ENCODE measurements at places on chromosomes 2 and 18.

GRCh38 chr2:204112084-204112770 is 175.7 kb downstream of the ICOS start:
- DNase-seq = no peak

DNA sequence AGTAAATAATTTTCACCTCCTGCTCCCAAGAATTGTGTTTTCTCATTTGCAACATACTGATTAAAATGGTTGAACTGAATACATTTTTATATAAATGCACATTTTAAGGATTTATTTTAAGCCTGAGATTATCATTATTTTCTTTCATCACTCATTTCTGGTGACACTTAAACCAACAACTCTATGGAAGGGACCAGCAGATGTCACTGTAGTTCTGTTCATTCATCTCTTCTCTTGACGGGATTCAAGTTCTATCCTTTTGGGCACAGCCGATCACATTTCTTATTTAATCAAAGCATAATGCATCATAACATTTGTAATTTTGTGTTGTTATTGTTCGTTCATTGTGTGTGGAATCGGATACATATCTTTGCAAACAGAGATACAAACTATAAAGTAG is 417.9 kb downstream of the HRH4 start:
- DNase-seq = no peak

GRCh38 chr2:72423756-72424155 is 276.1 kb upstream of the CYP26B1 start:
- DNase-seq = no peak

DNA sequence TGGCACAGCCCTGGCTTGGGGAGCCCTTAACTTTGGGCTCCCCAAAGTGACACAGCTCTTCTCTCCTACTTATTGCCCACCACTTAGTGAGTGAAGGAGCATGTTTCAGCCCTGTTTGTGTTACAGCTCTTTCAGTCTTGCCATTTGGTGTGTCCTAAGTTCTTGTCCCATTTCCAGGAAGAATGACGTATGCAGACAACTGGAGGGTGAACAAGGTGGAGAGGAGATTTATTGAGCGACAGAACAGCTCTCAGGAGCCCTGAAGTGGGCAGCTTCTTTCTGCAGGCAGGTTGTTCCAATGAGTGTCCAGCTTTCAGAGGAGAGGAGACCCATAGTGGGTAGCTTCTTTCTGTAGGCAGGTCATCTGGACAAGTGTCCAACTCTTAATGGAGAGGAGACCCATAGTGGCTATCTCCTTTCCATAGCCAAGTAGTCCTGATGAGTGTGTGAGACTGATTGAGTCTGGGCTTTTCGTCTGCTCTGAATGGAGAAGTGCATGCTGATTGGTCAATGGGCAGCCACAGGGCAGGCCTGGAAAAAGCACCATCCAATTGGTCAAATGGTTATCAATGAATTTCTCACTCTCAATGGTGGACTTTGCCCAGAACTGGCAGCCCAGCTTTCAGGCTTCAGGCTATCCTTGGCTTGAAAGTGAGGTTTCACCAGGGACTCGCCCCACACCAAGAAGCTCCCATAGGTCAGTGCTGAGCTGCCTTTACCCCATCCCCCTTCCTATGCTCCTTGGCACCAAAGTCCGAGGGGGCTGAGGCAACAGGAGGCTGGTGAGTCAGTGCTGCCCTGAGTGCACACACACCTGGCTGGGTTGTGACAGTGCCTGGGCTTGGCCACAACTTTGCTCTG is 688.2 kb downstream of the NYAP2 start:
- no peak for DNase-seq

- DNase-seq = no peak
These were observed 641.6 kb downstream of the EPHA4 start for GRCh38 chr2:220930271-220931076.

DNA sequence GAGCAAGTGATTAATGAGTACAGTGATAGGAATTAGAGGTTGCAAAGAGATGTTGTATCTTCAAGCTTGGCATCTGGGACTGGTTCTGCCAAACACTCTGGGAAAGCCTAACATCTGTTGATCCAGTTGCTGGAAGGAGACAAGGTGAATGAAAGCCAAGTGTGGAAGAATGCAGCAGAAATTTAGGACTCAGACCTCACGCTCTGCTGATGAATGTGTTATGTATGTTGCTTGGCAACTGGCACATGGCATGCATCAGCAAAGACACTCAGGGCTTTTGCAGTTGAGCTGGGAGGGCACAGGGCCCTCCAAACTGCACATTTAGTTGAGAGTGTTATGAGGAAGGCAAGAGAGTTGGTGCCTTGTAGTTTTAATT is 105.5 kb downstream of the COLEC12 start:
- no peak for DNase-seq

DNA sequence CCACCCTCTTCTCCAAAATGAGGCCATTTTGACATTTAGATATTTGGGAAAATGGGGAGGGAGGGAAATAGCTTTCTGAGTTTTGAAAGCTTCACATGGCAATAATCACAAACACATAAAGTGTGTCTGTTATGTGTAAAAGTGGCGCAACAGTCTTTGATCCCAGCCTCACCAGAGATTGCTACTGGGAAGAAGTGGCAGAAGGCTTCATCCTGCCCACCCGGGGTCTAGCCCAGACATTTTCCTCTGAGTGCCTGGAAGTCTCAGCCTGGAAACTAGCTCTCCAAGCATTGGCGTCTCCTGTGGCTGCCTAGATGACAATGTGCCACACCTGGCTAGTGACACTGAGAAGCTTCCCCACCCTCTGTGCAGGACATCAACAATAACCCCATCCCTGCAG is 1.7 kb upstream of the LBH start:
- no peak for DNase-seq

GRCh38 chr18:8928847-8929780 is 173.4 kb upstream of the NDUFV2 start:
- DNase-seq = no peak

DNA sequence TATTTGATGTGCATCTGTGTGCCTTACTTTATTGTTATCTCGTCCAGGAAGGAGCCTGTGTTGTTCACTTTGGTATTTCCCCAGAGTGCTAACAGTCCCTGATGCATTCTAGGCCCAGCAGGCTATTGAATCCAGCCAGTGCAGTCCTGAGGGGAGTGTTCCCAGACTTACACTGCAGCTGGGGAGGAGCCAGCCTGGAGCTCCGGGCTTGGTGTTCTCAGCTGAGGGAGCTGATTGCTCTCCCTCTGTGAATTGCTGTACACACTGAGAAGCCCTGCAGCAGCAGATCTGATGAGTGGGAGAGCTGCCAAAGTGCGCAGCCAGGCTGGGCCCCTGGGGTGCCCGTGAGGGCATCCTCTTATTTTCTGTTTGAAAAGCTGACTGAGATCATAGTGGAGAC is 159.2 kb downstream of the GALNT3 start:
- DNase-seq = no peak

GRCh38 chr2:121232626-121233265 is 52.3 kb downstream of the TFCP2L1 start:
- DNase-seq = no peak

DNA sequence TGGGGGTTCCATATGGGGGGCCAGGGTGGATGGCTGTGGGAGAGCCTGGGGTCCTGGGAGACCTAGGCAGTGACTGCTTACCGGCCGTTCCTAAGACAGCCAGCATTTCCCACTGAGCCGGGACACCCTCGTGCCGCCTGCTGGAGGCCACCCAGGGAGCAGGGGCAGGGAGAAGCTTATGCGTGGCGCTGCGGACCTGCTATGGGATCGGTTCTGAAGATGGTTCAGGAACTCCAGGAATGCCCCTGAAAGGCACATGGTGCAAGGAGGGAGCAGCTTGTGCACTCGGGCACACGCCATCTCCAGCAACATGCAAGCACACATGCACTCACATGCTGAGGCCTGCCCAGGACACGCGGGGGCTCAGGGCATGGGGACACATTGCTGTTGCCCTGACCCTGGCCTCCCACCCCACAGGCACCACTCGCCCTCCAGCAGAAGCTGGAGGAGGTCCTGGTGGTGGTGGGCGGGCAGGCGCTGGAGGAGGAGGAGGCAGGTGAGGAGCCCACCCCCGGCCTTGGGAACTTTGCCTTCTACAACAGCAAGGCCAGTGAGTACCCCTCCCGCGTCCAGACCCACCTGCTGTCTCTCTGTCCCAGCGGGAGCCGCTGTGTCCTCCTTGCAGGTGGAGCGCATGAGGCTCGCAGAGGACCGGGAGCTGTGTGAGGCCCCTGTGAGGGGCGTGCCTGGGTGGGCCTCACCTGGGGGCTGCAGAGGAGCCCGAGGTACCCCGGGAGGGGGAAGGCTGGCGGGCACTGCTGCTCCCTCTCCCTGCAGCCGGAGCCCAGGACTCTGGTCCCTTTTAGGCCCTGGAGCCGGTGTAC is 4.1 kb downstream of the KLHL30 start:
- DNase-seq = no peak

DNA sequence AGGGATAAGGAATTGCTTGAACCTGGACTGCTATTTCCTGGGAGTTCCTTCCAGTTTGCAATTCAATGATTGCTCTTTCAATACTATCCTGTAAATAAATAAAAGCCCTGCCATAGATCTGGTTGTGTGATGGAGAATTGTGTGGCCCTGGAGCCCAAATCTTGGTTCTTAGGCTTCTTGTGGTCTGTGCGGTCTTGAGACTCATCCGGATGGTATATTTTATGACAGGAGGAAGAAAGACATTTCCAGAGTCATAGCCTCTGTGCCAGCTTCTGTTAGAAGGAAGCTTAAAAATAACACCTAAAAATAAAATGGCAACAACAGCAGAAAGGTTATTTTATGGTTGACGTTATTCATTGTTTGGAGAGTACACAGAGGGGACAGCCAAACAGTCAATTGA is 137.7 kb downstream of the ABCA12 start:
- no peak for DNase-seq

GRCh38 chr2:240247868-240248720 is 107.6 kb upstream of the OTOS start:
- no peak for DNase-seq

GRCh38 chr2:138329591-138329990 is 172.0 kb upstream of the SPOPL start:
- no peak for DNase-seq

GRCh38 chr2:168475636-168476035 is 19.6 kb downstream of the CERS6 start:
- no peak for DNase-seq

DNA sequence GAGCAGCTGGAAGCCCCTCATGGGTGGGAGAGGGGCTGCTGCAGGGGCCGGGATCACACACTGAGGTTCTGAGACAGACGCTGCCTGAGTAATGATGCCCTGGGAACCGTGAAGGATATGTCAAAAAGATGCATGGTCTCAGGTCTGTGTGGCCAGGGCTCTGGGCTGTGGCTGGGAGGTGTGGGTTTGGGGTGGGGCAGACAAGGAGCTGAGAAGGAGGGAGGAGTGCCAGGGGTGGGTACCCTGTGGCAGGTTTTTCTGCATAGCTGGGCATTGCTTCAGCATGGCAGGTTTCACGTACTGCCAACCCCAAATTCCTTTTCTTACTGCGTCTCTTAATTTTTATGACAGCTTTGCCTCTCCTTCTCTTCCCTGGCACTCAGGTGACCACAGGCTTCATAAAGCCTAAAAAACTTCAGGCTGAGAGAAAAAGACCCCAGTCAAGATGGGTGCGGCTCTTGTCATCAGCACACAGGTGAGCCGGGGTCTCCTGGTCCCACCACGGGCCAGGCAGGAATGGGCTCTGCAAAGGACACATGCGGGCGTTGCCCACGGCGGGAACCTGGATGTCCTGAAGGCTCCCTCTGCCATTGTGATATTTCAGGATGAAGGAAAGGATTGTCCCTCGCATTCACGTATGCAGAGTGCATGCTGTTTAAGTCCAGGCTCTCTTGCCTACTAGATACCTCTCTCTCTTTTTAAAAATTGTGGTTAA is 18.0 kb downstream of the MALL start:
- DNase-seq = no peak

DNA sequence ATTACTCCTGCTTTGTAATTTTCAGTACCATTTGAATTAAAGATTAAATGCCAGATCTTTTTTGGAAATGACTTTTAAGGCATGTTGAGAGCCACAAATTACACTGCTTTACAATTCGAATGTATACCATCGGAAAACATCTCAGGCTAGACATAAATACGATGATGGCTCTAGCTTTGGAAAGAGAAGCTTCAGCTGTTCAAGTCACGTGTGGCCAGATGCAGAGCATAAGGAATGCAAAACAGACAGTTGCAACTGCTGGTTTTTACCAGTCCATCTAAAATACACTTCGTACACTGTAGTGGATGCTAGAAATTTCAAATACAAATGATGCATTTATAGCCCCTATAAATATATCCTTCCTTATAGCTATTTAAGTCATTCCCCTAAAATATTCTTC is 8.0 kb downstream of the ZNF516 start:
- DNase-seq = no peak

GRCh38 chr2:169363560-169364150 is 1.3 kb upstream of the LRP2 start:
- DNase-seq = no peak

GRCh38 chr2:169977530-169977929 is 150.3 kb downstream of the UBR3 start:
- no peak for DNase-seq

DNA sequence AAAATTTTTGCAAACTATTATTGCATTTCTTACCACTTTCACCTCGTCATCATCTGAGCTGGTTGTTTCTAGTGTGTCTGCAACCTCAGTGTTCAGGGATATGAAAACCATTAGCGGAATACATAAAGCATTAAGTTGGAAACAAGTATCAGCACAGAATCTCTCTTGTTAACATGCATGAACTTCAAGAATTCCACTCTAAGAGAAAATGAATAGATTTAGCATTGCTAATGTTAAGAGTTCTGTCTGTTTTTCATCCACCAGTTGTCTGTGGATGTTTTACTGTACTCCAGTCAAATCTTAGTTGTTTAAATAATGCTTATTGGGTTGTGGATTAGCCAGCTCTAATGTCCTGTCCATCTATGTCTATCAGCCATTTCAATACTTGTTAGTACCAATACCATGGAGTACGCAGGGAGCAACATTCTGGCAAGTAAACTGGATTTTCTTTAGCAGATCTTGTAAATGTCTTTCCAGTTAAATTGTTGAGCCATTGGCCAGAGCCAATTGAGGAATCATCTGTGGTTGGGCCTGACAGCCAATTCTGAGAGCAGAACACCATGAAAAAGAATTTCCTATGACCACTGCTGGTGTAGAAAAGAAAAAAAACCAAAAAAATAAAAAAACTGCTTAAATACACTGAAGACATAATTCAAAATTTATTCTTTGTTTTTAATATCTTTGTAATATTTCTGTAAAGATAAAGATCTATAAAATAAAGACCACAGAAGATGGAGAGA is 82.5 kb downstream of the SLC8A1 start:
- DNase-seq = no peak

Data from stimulated activated CD8-positive, alpha-beta memory T cell treated with anti-CD3 and anti-CD28 coated beads, Interleukin-2, amount 100 ng/mL, for 1 hour (primary cell).